ENCODE measurements at places on chromosomes 1 and 21.
A peak's percentile ranks its signal among the peaks of the same experiment; 100 is the strongest.

DNA sequence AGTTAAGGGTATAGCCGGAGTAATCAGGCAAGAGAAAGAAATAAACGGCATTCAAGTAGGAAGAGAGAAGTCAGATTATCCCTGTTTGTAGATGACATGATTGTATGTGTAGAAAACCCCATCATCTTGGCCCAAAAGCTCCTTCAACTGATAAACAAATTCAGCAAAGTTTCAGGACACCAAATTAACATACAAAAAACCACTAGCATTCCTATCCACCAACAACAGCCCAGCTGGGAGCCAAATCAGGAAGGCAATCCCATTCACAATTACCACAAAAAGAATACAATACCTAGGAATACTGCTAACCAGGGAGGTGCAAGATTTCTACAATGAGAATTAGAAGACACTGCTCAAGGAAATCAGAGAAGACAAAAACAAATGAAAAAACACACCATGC, 45.3 kb downstream of the MAST2 start:
- no peak overlapping the region for H3K27ac ChIP-seq
- DNase-seq = no peak
- peaks cover 15% of the 10 kb centered on the region for H3K36me3 ChIP-seq

GRCh38 chr1:197036861-197037260, 30.2 kb downstream of the F13B start:
- no peaks in the 10 kb centered on the region for H3K36me3 ChIP-seq
- DNase-seq = no peak
- no peaks in the 10 kb centered on the region for H3K27me3 ChIP-seq
- no peaks in the 10 kb centered on the region for H3K4me1 ChIP-seq
- H3K27ac ChIP-seq = no peak overlapping the region

DNA sequence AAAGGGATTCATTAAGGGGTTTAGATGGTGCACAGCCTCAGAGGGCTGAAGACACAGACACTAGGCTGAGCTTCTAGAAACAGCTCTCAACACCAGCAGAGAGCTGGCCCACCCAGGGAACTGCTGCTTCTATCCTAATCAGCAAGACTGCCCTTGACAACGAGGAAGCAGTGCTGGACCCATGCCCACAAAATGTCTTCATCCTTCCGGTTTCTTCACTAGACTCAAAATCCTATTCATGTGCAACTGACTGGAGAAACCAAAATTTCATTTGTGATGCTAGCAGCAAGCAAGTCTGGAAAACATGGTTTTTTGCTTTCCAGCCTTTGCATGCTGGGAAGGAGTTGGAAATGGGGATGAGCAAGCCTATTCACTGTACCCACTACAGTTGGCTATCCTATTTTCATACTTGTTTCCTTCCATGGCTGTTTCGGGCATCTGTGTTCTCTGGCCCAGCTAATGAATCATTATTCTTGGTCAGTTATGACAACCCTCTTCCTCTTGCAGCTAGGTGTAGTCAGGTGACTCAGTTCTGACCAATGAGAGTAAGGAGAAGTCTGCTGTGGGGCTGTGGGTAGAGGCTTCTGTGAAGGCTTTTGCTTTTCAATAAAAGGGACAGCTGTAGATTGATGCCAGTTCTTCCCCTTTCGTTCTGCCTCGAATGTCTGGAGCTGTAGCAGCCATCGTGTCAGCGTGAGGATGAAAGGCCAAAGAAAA, 14.6 kb upstream of the TMEM61 start:
- H3K27me3 ChIP-seq = peaks cover 7% of the 10 kb centered on the region
- no peak for DNase-seq
- H3K4me3 ChIP-seq = no peak overlapping the region
- H3K36me3 ChIP-seq = peaks cover 4% of the 10 kb centered on the region
- H3K4me1 ChIP-seq = no peaks in the 10 kb centered on the region
- no peak overlapping the region for H3K27ac ChIP-seq

DNA sequence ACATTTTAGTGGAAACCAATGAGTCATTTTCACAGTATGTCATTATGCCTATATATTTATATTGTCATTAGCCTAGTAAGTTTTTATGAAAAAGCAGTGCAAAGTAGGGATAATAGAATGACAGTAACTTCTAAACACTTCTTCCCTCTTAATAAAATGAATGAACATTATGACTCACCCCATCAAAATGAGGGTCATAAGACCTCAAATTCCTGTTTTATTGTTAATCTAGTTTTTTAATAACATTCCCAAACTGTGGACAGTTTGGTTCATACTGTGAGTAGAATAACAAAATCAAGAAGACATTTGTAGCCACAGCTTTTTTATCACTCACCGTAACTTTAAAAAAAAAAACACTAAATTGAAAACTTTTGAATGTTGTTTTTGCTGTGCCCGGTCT, 160.5 kb downstream of the LRRC40 start:
- DNase-seq = no peak
- no peaks in the 10 kb centered on the region for H3K4me1 ChIP-seq
- no peak overlapping the region for H3K4me3 ChIP-seq
- H3K27ac ChIP-seq = no peak overlapping the region
- H3K36me3 ChIP-seq = no peaks in the 10 kb centered on the region

- H3K4me3 ChIP-seq = no peak overlapping the region
- no peak overlapping the region for H3K27ac ChIP-seq
- H3K36me3 ChIP-seq = peaks cover 4% of the 10 kb centered on the region
Measured at GRCh38 chr1:228043281-228043848, 36.6 kb downstream of the WNT3A start.

DNA sequence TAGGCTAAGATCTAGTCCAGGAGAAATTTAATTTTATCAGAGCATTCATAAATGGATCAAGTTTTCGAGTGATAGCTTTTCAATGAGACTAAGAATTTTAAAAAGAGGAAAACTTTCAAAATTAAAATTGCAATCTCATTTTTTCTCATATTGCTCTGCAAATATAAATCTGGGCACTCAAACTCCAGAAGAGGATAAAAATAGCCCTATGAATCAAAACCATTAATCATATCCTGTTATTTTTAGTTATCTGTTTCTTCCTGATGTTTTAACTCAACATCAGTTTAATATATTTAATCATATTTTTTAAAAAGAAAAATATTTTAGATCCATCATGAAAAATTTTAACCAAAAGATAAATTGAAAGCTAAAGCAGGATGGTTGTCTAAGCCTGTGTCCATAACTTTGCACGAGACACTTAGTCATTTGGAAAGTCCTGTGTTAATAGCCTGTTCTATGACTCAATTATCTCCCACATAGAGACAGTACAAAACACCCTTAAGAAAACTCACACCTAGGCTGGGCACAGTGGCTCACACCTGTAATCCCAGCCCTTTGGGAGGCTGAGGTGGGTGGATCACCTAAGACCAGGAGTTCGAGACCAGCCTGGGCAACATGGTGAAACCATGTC, 17.1 kb upstream of the PRRC2C start:
- DNase-seq = no peak
- no peak overlapping the region for H3K4me3 ChIP-seq
- H3K36me3 ChIP-seq = no peaks in the 10 kb centered on the region

- no peak for DNase-seq
- H3K27me3 ChIP-seq = peaks cover 14% of the 10 kb centered on the region
- no peaks in the 10 kb centered on the region for H3K36me3 ChIP-seq
- peak overlapping the region; percentile 78 for H3K4me3 ChIP-seq
- H3K4me1 ChIP-seq = no peaks in the 10 kb centered on the region
Measured at GRCh38 chr1:65149351-65150107, 1.5 kb downstream of the AK4 start.

GRCh38 chr1:236760986-236761385, 34.1 kb upstream of the MTR start:
- no peak for DNase-seq
- no peak overlapping the region for H3K27ac ChIP-seq
- no peaks in the 10 kb centered on the region for H3K27me3 ChIP-seq
- H3K36me3 ChIP-seq = no peaks in the 10 kb centered on the region
- no peaks in the 10 kb centered on the region for H3K4me1 ChIP-seq
- no peak overlapping the region for H3K4me3 ChIP-seq

DNA sequence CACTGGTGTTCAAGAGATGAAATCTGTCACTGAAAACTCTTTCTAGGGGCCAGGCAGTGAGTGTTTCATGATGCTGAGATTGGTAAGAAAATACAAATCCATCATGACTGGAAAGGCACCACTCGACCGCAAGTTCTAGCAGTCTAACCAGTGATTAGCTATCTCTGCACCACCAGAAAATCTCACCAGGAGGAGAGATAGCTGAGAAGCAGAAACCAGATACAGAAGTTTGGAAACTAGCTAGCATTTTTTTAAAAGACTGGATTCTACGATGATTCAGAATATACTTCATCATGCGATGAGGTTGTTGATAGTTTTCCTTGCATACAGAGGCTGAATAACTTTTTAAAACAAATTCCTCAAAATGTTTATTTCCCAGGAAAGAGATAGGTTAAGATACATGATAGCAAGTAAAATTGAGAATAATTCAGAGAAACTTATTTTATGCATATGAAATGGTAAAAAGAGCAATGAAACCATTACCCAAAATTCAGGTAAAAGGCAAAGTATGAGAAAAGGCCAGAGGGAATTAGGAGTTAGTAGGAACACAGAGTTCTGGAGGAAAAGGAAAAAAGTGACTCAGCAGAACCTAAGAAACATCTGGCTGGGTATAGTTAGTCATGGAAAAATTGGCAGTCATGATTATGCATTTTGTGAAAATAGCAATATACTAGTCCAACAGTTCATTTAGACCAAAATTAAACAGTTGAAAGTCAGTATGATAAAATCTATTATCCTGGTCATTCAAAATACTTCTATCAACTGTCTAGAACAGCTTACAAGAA, 3.3 kb upstream of the F3 start:
- no peak overlapping the region for H3K27ac ChIP-seq
- peaks cover 8% of the 10 kb centered on the region for H3K27me3 ChIP-seq
- DNase-seq = no peak
- no peaks in the 10 kb centered on the region for H3K36me3 ChIP-seq
- no peak overlapping the region for H3K4me3 ChIP-seq

DNA sequence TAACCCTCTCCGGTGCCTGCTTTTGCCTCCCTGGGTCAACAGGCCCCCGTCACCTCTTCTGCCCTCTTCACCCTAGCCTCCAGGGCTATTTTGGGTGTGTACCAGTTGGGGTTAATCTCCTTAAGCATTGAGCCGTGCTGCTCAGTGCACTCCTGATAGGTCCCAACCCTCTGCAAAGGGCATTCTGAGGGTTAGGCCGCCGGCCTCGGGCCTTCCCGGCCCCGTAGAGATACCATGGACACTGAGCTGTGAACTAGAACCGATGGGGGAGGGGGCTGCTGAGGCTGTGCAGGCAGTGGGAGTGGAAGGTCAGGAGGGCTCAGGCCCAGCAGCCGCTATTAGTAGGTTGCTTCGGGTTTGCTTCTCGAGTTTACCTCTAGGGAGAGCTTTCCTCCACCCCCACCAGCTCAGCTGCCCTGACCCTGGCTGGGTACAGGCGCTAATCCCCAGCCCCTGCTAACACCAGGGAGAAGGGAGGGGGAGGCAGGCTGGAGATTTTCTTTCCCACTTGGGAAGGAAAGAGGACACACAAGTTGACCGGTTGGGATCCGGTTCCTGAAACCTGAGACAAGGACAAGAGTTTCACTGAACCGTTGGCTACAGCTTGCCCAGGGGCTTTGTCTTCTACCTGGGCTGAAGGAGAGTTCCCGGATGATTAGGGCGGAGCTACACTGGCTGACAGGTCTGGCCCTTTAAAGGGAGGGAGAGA, 4.8 kb downstream of the LMOD1 start:
- H3K4me1 ChIP-seq = peaks cover 31% of the 10 kb centered on the region
- peak overlapping the region; percentile 89 for H3K27ac ChIP-seq
- peak overlapping the region; percentile 63 for H3K4me3 ChIP-seq
- peak; percentile 69 for DNase-seq

- peaks cover 10% of the 10 kb centered on the region for H3K4me1 ChIP-seq
- no peak overlapping the region for H3K27ac ChIP-seq
- peaks cover 12% of the 10 kb centered on the region for H3K36me3 ChIP-seq
- H3K27me3 ChIP-seq = peaks cover 12% of the 10 kb centered on the region
- DNase-seq = no peak
Measured at GRCh38 chr1:15483971-15484370, 8.1 kb downstream of the CELA2B start.

DNA sequence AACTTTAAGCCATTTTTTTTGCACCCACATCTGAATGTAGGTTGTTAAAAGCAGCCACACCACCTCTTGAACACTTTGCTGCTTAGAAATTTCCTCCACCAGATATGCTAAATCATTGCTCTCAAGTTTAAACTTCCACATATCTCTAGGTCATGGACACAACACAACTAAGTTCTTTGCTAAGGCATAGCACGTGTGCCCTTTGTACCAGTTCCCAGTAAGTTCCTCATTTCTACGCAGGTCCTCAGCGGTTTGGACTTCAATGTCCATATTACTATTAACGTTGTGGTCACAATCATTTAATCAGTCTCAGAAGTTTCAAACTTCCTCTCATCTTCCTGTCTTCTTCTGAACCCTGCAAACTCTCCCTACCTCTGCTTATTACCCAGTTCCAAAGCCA, 661.6 kb upstream of the PKN2 start:
- no peaks in the 10 kb centered on the region for H3K4me1 ChIP-seq
- no peak overlapping the region for H3K27ac ChIP-seq
- no peak for DNase-seq

DNA sequence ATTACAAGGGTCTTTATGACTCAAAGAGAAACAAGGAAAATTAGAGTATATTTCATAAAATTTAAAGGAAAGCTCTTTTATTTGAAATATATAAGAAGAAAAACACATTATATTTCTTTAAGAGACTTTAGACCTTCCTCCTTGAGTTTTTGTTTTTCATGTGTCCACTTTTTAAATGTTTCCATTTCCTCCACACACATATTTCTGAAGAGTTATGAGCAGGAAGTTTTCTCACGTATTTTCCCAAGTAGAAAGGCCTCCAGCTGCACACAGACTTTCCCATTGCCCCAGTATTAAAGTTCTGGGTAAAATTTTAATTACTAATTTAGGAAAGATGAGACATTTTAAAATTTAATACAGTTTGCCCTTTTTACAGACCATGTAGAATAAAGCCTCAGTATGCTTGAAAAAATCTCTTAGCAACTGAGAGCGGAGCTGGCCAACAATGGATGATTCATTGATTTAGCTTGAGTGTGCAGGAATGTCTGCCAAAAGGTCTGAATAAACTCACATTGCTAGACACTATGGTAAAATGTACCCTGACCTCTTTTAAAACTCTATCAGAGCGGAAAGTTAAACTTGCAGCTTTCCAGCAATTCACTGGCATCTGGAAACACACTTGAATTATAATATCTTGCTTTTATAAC, 57.9 kb downstream of the DDAH1 start:
- peaks cover 2% of the 10 kb centered on the region for H3K27me3 ChIP-seq
- DNase-seq = no peak
- no peak overlapping the region for H3K27ac ChIP-seq
- H3K4me3 ChIP-seq = no peak overlapping the region
- H3K4me1 ChIP-seq = no peaks in the 10 kb centered on the region

DNA sequence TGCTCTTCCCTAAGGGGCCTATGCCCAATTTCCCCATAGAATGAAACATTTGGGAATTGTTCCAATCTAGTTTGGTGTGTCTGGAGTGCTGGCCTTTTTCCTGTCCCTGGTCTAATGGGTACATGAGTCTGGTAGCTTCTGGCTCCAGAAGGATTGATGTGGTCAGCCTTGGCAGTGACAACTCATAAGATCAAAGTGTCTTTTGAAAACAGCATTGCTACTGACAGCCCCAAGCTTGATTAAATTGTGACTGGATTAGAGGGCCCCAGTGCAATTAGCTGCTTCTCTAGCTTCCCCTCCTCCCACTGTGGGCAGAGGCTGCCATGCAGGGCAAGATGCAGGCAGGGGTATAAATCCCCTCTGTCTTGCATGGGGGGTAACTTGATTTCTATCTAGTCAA, 130.9 kb downstream of the UCK2 start:
- no peak overlapping the region for H3K4me3 ChIP-seq
- DNase-seq = no peak
- H3K36me3 ChIP-seq = no peaks in the 10 kb centered on the region

Data from glutamatergic neuron (in vitro differentiated cells).